ENCODE measurements at places on chromosomes 6 and 20. TPM values are rescaled to one million over a fixed set of nuclear protein-coding genes. Genes with fewer than 3 reads are reported as not detected.

The SIRPD gene
- 0.12 TPM for total RNA-seq

The MUC21 gene
- total RNA-seq = not detected

The IL17F gene
- total RNA-seq = not detected

The SH3BGRL2 gene
- total RNA-seq = 25.2 TPM

Measured in metanephros (tissue), 2 donors.